ENCODE measurements at places on chromosomes 2 and 18.
A peak's percentile ranks its signal among the peaks of the same experiment; 100 is the strongest.

GRCh38 chr2:38268691-38269327 lies 108.3 kb downstream of the ATL2 start:
- no peak for DNase-seq

GRCh38 chr2:663221-663620 lies 14.0 kb downstream of the TMEM18 start:
- DNase-seq = no peak

DNA sequence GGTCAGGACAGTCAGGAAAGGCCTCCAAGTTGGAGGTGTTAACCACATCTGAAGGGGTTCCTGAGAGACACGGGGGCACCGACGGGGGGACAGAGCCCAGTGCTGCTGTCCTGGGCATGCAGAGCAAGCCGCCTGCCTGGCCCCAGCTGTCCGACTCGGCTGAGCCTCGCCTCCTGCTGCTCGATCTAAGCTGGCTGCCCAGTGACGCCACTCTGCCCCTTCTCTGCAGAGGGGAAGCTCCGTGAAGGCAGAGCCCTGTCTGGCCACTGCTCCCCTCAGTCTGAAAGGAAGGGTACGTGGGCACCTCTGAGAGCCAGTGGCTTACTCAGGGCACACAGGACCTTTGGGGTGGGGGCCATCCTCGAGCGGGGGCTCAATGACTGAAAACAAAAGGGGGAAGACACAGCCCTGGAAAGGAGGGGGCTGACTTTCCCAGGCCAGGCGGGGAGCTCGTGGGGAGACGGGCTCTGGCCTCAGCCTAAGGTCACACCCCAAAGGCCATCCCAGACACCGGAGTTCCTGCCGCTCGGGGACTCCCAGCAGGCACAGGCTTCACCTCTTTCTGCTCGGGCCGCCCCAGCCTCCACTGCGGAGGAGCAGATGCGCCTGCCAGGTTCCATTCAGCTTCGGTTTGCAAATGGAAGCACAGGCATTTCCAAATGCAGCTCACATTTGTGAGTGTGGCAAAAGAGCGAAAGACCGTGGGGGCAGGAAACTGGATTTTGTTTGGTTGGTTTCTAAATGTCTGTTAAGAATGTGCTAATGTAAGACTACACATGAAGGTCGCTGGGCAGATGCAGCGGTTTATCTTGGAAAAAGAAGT lies 136.9 kb downstream of the HDAC4 start:
- DNase-seq = no peak

- DNase-seq = no peak
These were observed 63.1 kb downstream of the SRD5A2 start for GRCh38 chr2:31517442-31518203.

- DNase-seq = no peak
These were observed 23.4 kb downstream of the SH2D6 start for GRCh38 chr2:85441864-85442263.

DNA sequence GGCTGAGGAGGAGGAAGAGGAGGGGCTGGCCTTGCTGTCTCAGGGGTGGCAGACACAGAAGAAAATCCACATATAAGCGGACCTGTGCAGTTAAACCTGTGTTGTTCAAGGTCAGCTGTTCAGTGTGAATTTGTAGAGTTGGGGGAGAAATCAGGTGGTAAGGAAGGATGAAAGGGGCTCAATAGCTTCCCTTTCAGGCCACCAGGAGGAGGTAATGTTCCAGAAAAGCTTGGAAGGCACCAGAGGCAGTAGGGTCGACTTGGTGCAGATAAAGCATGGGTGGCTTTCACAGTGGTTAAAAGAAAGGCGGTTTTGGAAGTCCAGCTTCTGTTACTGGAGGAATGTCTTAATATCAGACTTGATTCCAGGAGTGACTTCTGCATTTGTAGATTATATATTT lies 167.4 kb downstream of the THSD7B start:
- peak; percentile 8 for DNase-seq

- DNase-seq = no peak
These were observed 512.5 kb upstream of the LRRTM4 start for GRCh38 chr2:78034706-78035105.

DNA sequence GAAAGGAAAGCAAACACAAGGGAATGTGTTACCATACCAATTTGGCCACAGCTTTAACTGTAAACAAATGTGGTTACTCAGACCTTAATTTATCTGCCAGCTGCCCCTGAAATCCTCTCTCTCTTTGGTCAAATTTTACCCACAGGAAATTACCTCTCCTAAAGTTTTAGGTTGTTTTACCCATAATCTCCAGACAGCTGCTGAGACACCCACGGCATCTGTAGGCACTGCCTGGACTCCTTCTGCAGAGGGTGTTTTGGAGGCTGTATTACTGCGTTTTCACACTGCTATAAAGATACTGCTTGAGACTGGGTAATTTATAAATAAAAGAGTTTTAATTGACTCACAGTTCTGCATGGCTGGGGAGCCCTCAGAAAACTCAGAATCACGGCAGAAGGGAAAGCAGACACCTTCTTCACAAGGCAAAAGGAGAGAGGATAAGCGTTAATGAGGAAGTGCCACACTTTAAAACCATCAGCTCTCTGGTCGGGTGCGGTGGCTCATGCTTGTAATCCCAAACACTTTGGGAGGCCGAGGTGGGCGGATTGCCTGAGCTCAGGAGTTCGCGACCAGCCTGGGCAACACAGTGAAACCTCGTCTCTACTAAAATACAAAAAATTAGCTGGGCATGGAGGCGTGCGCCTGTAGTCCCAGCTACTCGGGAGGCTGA lies 677.5 kb upstream of the FSHR start:
- no peak for DNase-seq

DNA sequence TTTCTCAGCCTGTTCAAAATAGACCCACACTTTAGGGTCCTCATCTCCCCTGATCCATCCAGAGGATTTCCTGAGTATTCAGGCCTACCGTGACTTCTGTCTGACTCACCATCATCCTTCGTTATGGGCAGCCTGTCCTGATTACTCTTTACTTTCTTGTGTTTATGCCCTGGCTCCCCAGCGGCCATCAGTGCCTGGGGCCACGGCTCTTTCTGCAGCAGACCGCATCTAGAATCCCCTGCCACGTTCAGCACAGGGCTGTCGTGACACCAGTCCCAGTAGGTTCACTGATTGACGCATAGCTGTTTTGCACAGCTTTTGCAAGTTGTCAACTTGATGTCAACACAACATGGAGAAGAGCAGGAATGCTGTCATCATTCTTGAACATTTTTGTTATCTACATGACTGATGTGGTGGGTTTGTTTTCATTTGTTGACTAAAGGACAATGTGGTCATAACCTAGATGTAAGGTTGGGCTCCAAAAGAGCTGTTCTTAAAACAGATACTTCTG lies 225.6 kb downstream of the HAUS1 start:
- DNase-seq = no peak

DNA sequence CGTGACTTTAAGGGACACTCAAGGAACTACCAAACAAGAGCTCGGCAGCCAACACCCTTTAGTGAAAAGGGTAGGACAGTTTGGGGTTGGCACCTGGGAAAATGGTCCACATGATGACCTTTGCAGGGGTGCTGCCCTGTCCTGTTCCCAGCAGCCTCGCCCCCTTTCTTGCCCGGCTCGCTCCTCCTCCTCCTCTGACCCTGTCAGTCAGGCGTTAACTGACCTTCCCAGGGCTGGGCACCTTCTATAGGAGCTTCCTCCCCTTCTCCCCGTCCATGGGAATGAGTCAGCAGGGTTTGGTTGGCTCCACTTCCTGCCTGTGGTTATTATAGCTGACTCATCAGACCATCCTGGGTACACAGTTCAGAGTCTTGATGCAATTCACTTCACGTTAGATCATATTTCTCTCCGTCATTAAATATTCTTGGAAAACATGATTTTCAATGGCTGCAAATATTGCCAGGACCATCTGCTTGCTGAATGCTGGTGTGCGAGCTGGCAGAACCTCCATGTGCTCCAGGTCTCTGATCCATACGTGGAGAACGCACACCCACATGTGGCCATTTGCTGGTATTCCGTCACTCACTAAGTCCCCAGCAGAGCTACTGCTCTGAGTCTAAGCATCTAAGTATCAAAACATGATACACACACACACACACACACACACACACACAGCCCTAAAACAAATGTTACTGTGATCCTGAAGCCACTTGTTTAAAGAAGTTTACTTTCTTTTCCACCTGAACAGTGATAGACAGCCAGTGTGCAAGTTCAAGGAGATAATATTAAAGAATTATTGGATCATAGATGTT lies 185.0 kb downstream of the ANAPC1 start:
- DNase-seq = peak; percentile 14

DNA sequence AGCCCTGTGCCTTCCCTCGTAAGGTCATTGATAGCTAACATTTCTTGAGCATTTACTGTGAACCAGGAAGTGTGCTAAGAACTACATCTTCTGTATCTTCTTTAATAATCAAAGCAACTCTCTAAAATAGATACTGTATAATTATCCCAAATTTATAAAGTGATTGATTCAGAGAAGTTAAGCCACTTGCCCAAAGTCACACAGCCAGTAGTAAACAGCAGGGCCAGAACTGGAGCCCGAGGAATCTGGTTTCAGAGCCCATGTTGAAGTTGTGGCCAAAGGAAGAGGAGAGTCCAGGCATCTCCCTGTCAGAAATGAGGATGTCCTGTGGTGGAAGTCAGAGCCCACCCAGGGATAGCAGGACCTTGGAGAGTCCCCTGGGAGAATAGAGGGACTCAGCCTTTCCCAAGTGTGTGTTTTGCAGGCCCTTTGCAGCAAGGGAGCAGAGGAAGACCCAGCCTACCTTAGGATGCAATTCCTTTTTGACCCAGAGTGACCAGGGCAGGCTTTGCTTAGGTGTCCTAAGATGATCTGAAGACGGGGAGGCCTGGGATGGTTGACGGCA lies 134.2 kb downstream of the DYSF start:
- no peak for DNase-seq

DNA sequence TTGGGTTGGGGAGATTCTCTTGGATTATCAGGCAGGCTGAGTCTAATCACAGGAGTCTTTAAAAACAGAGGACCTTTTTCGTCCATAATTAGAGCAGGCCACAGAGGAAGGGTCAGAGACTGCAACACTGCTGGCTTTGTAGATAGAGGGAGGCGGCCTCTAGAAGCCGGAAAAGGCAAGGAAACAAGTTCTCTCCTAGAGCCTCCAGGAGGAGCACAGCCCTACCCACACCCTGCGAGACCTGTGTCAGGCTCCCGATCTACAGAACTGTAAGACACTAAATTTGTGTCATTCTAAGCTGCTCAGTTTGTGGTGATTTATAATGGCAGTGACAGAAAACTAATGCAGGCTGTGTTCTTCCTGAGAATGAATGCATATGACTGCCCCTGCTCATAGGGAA lies 15.3 kb downstream of the ID2 start:
- no peak for DNase-seq

- DNase-seq = no peak
These were observed 258 bp downstream of the MGAT4A start for GRCh38 chr2:98730707-98731040.
